Stimulated activated naive CD8-positive, alpha-beta T cell treated with anti-CD3 and anti-CD28 coated beads, Interleukin-15, amount 100 ng/mL, for 72 hours (primary cell): ENCODE measurements at places on chromosomes 16 and 17.
A peak's percentile ranks its signal among the peaks of the same experiment; 100 is the strongest.

DNA sequence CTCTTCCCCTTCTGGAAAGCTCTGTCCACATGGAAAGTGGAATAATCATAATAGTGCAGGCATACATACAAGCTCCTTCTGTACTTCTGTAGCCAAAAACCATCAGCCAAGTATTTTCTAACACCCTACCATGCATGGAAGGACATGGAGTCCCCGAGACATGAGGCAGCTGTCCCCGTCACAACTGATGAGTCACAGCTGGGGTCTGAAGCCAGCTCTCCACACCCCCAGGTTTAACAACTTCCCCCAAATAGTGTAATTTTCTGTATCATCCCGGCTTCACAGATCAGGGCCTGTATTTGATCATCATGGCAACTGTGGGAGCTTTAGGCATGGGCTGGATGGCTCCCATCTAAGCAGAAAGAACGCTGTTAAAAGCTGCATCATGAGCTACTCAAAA is 16.6 kb downstream of the C16orf96 start:
- DNase-seq: no peak

- no peak for DNase-seq
Observed at GRCh38 chr17:42553161-42553818, 567 bp downstream of the HSD17B1 start.

DNA sequence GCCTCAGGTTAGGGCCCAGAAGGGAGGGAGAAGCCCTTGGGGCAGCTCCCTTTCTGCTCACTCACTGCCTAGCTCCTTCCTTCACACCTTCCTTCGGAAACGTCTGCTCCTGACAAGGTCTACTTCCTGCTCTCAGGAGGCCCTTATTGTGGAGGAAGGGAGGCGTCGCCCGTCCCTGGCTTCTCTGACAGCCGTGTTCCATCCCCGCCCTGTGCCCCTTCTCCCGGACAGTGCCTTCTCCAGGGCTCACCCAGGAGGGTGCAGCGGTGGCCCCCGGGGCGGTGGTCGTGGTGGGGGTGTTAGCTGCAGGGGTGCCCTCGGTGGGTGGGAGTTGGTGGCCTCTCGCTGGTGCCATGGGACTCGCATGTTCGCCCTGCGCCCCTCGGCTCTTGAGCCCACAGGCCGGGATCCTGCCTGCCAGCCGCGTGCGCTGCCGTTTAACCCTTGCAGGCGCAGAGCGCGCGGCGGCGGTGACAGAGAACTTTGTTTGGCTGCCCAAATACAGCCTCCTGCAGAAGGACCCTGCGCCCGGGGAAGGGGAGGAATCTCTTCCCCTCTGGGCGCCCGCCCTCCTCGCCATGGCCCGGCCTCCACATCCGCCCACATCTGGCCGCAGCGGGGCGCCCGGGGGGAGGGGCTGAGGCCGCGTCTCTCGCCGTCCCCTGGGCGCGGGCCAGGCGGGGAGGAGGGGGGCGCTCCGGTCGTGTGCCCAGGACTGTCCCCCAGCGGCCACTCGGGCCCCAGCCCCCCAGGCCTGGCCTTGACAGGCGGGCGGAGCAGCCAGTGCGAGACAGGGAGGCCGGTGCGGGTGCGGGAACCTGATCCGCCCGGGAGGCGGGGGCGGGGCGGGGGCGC is 231.9 kb downstream of the SEC14L1 start:
- peak; percentile 67 for DNase-seq

GRCh38 chr17:13024016-13024415 is 6.2 kb upstream of the ELAC2 start:
- no peak for DNase-seq

DNA sequence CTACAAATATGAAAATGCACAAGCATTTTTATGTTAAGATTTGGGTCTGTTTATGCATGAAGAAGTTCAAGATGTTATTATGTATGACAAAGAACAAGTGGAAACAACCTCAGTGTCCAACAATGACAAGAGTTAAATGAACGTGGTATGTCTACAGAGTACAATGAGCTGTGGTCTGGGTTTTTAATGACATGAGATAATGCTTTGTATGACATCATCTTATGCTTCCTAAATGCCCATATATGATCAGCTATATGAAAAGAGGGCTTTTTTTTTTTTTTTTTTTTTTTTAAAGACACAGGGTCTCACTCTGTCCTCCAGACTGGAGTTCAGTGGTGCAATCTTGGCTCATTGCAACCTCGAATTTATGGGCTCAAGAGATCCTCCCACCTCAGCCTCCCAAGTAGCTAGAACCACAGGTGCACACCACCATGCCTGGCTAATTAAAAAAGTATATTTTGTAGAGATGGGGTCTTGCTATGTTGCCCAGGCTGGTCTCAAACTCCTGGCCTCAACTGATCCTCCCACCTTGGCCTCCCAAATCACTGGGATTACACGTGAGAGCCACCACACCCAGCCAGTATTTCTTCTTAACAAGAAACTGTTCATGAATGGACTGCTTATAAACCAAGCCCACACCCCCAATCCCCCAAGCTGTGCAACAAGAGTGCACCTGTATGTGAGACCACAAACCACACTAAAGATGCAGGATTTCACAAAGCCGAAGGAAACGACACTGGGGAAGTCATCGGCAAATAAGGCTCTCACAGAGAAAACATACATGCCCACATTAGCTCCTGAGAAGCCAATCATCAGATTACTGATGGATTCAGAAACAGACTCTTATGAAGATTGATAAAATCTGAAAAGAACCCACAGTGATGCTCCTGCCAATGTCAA is 114.5 kb downstream of the CPPED1 start:
- DNase-seq: no peak

- peak; percentile 13 for DNase-seq
Observed at GRCh38 chr17:10875984-10876555, 38.2 kb upstream of the PIRT start.

DNA sequence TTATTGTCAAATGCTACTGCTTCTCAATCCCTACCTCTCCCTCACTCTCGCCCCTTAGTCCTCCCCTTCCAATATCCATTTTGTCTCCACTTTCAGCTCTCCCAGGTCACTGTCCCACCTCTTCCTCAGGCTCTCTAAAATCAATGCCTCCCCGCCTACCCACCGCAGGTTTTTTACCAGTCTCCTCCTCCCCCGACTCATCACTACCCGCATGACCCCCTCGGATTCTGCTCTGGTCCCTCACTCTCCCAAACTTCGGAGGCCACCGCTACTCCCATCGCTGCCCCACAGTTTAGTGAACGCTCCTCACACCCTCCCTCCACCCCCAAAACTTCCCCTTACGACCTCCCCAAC is 513 bp downstream of the CRLF3 start:
- DNase-seq: no peak

- DNase-seq: no peak
Observed at GRCh38 chr16:84881702-84882521, 62.1 kb downstream of the CRISPLD2 start.

GRCh38 chr17:68600067-68600930 is 868 bp downstream of the FAM20A start:
- peak; percentile 15 for DNase-seq

DNA sequence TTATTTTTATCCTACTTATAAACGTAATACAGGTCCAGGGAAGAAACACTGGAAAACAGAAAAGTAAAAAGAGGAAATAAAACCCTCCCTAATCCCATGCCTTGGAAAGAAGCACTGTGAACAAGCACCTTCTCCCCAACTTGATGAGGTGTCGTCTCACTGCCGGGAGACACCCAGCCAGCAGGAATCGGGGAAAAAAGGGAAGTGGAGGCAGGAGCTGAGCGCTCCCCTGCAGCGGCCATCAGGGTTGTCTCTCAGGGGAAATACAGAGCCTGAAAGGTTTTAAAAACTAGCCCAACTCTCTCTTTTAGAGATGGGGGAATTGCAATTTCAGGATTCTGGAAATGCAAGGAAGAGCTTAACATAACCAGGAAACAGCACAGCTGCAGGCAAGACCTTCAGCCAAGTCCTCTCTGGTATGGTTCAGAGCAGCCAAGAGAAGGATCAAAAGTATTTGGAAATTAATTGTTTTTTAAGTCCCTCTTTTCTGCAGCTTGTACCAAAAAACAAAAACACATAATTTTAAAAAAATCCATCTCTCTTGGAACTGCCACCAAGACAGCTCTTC is 96.3 kb upstream of the RCVRN start:
- no peak for DNase-seq

GRCh38 chr17:80649200-80649644 is 104.6 kb downstream of the RPTOR start:
- peak; percentile 29 for DNase-seq

DNA sequence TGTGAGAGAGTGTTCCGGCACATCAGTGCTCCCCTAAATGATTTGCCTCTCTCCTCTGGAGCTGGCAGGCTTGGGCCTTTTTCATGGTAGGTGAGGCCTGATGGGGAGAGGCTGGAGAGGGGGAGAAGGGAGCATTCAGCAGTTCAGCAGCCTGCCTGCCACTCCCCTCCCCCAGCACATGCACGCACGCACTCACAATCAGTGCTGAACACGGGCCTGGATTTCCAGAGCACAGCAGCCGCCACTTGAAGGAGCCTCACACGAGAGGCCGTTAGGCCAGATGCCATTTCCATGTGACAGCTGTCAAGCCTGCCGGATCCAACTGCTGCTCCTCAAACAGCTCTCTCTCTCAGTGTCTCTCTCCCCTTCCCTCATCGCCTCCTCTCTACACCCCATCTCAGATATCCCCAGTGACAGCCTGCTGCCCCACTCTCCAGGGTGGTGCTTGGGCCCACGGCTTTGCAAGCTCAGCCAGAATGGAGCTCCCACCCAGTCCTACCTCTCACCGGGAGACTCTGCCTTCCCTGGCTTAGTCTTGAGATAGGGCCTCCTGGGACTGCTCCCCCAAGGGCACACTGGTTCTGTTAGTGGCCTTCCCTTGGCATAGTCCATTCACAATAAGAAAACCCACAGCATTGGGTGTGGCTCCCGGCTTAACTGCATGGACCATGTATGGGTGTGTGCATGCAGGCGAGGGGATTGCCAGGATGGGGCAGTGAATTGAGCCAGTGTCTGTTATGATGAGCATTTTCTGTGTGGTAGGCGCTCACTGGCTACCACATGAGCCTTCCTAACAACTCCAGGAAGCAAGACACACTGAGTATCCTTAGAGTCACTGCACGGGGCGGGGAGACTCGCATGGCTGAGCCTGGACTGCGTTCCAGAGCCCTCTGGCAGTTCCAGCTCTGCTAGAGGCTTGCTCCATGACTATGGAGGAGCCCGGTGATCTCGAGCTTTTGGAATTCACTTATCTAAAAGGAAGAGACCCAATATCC is 226.2 kb downstream of the CCDC182 start:
- DNase-seq: no peak

DNA sequence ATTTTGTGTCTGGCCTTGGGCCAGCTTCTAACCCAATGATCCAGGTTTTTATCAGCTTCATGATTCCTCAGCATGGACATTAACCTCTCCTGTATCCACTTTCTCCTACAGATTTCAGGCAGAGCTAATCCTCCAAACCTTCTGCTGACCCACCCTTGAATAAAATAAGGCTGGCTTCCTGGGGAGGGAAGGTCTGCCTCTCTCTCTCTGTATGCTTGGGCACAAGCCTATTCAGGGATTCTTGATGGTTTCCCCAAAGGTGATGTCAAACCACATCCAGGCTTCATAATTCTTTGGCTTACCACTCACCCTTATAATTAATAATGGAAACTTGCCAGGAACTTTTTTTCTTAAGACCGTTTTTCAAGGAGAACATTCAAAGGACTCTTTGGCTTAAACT is 240.1 kb downstream of the UTP18 start:
- no peak for DNase-seq

- no peak for DNase-seq
Observed at GRCh38 chr16:11498683-11499082, 88.0 kb downstream of the LITAF start.

DNA sequence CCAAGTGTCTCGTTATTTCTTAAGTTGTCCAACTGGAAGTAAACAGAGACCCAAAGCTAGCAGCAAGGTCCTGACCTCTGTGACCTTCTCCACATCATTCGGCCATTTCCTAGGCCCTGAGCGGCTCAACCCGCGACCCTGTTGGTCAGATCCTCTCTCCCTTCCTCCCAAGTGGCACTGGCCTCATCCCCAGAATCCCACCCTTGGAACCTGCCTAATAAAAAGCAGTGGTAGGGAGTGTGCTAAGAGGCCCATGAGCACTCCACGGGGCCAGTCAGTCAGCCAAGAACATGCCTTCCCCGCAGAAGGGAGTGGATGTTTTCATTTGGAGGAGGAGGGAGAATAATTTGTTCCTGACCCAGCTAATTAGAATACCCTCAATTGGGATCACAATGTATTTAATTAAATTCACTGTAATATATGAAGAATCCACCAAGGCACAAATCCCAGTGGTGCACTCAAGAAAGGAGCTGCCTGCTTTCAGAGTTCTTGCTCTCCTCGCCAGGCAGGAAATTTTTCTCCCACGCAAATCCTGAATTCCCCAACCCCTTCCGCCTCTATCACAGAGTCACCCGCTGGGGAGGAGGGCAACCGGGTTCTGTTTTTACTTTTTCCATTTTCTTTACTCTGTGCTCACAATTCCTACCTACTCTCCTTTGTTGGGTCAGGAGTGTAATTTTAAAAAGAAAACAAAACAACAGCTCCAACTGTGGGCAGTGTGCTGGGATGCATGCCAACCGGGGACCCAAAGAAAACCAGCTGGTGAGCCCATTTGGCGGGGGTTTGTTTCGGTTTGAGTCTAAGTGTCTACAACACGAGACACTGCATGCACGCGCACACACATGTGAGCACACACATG is 153.4 kb downstream of the ZFHX3 start:
- no peak for DNase-seq

- DNase-seq: no peak
Observed at GRCh38 chr17:32915245-32915644, 12.7 kb upstream of the TMEM98 start.

- no peak for DNase-seq
Observed at GRCh38 chr16:80570106-80570478, 29.3 kb downstream of the DYNLRB2 start.

GRCh38 chr17:39095309-39095686 is 56.1 kb downstream of the PLXDC1 start:
- no peak for DNase-seq

DNA sequence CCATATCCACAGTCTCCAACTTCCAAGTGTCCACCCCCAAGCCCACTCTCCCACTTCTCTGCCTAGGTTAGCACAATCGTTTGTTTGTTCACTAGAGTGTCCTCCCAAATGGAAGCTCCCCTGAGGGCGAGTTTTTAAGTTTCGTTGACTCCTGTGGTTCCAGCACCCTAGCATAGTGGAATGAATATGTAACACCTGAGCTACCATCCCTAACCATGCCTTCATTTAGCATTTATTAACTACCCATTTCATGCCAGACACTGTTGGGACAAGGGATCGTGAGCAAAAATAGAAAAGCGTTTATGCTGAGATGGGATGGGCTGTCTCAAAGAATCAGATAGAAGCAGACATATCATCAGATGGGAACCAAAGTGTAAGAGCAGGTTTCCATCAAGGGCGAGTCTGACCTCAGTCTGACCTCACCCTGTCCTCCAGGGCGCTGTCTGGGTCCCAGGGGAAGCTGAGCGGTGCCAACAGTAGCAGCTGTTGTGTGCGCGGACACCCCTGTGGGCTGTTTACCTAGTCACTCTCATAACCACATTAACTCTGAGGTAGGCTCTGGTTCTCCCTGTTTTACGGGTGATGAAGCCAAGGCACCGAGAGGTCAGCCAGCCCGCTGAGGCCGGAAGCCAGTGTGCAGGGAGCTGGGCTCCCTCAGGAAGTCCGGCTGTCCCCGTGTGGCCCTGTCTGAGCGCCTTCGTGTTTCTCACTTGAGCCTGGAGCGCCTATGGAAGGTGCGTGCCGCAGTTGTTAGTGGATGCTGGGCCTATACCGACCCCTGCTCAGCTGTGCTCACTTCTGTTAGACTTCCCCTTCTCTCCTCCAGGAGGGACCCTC is 6.2 kb downstream of the CNP start:
- DNase-seq: no peak
